Endodermal cell (in vitro differentiated cells): ENCODE measurements at places on chromosomes 5 and 9. TPM values are rescaled to one million over a fixed set of nuclear protein-coding genes. Genes with fewer than 3 reads are reported as not detected.

Gene SV2C
- total RNA-seq, result not detected in 2 replicates

Gene ADAMTS16
- 7.4 and 11.1 TPM in 2 replicates for total RNA-seq

Gene TLE4
- 15.2 to 16.8 TPM (median 16.7 TPM) in 3 replicates for total RNA-seq

Gene RLN2
- 4.2 to 7.9 TPM (median 6.5 TPM) in 3 replicates for total RNA-seq

DNA sequence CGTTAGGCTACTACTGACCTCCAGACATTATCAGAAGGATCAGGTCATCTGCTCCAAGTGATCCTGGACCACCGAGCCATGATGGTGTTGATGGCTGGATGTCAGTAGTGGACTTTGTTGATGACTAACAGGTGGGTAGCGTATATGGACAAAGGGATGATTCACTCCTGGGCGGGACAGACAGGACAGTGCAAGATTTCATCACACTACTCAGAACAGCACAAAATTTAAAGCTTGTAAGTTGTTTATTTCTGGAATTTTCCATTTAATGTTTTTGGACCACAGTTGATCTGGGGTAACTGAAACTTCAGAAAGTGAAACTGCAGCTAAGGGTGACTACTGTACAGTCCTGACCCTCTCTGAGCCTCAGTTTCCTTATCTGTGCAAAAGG is 12.7 kb downstream of the PDGFRB start:
- no peak for DNase-seq

DNA sequence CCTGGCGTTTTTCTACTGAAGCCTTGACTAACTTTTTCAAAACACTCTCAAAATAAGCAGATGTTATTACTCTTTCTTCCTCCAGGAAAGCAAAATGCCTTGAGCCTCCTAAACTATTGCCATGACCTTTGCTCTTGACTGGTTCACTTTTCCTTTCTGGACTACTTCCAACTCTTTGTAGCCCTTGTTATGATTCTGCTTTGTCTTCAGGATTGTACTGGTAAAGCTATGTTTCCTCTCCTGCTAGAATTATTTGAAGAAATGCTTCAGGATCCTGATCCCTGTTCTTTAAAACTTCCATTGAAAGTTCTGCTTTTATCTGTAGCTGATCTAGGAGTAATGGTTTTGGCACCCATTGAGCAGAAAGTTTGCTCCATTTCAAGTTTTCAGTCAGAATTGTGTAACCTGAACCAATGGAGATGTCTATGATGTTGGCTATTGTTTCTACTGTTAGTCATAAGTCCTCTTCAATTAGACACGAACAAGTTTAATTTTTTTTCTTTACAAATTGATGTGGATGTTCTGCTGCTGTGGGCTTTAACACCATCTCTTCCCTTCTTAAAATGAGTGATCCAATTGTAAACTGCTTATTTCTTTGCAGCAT is 1356.4 kb downstream of the EFNA5 start:
- DNase-seq, result no peak

- no peak for DNase-seq
Observed at GRCh38 chr5:78242001-78242400, 52.5 kb downstream of the AP3B1 start.

GRCh38 chr5:114418176-114419066 is 56.6 kb downstream of the KCNN2 start:
- DNase-seq, result no peak

DNA sequence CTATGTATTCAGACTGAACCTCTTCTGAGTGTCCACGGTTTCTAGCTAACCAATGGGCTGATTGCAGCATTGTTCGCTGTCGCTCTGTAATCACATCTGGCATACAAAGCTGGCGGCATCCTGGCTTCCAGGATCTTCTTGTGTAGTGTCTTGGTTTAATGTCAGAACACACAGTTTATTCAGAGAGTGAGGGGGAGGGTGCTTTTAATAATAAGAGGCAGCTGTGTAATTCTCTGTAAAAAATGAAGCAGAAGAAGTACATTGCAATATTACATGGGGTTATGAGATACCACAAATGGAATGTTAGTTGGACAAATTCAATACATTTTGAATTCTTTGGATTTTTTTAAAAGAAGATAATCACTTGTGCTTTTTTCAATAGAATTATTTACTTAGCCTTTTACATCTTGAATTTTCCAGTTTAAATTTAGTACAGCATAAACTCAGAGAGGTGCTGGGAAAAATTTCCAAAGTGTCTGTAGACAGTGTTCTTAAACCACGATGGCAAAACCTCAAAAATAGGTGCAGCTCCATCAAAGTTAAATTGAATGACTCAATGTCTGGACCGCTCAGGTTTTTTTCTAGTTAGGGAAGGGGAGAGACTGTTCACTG is 206.0 kb downstream of the PCSK1 start:
- no peak for DNase-seq

DNA sequence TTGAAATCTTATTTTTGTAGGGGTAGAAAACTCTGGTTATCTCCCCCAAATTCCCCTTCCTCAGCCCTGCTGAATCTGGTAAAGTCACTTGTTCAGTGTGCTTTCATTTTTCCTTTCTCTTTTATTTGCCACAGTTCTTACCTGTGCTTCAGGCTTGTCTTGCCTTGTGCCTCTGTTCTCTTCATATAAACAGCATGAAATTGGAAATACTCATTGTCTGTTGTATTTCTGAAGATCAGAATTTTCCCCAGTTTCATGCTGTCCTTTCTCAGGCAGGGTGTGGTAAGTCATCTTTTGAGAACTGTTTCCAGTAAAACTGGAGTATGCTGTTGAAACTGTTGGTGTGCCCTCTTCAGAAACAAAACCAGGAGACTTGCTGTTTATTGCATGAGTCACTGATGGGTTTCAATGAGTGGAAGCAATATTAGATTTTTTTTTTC is 7.0 kb downstream of the PAM start:
- no peak for DNase-seq
